BJ (cell line): ENCODE measurements at places on chromosomes 4 and X. TPM values are rescaled to one million over a fixed set of nuclear protein-coding genes. Genes with fewer than 3 reads are reported as not detected.

The CXCL9 gene
- not detected in 2 replicates for polyA plus RNA-seq

The SERTM2 gene
- not detected in 2 replicates for polyA plus RNA-seq

The LETM1 gene
- polyA plus RNA-seq, result 13.6 and 17.1 TPM in 2 replicates

GRCh38 chr4:20554134-20554533, 146.1 kb upstream of the PACRGL start:
- DNase-seq, result no peak

DNA sequence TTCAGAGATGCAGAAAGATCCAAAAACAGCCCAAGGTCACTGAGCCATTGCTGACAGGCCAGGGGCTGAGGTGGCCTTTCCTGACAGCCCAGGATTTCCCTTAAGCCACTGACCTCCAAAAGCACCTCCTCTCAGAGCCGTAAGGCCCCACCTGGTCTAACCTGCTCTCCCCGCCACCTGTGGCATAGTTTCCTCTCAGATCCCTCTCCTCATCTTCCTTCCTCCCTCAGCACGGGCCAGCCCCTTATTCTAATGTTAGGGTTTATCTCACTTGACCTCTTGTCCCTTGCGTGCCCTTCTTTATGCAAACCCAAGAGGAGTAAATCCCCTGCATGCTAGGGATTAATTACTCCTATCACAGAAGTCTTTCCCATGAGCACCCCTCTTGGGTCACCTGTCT, 113.0 kb downstream of the RBM47 start:
- no peak for DNase-seq

GRCh38 chrX:103343105-103343504, 13.1 kb downstream of the TCEAL7 start:
- no peak for DNase-seq

DNA sequence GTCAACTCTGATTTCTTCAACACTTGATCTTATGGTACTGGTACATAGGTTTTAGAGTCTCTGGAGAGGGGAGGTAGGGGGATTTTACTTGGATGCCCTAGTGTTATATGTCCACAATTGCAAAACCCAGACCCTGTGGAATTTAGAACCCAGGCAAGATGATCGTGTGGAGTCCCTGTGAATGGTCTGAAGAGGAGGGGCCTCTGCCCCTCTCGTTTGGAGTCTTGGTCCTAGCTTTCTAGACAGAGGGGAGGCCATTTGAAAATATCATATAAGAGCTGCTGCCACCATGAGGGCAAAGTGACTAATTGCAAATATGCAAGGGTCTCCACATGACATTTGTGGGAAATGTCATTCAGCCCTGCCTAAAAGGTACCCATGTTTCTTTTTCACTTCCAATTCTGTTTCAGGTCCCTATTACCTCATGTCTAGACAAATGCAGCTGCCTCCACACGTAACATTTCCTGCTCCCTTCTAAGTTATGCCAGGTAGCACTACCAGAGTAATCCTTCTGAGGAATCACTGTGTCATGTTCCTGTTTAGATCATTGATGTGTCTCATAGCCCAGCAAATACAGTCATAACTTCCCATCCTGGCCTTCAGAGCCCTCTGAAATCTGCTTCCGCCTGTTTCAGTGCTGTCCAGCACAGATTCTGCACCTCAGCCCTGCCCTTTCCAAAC, 126.8 kb downstream of the KLHL8 start:
- DNase-seq, result no peak

GRCh38 chr4:519885-520682, 21.1 kb downstream of the PIGG start:
- no peak for DNase-seq

DNA sequence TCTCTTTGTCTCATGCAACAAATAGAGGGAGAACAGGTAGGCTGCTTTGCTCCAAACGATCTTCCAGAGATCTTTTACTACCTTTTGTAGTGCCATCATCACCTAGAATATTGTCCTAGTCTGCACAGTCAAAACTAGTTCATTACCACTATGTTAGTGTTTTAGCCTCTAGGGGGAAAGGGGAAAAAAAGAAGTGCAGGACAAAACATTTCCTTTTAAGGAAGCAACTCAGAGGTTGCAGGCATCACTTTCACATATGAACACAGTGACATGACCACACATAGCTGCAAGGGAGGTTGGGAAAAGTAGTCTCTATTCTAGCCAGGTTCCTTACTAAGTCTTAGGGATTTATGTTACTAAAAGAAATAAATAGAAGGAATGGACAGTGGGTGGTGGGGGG, 39.3 kb upstream of the RAP2C start:
- no peak for DNase-seq

- DNase-seq, result no peak
Measured at GRCh38 chr4:6228158-6229067, 28.1 kb upstream of the JAKMIP1 start.

DNA sequence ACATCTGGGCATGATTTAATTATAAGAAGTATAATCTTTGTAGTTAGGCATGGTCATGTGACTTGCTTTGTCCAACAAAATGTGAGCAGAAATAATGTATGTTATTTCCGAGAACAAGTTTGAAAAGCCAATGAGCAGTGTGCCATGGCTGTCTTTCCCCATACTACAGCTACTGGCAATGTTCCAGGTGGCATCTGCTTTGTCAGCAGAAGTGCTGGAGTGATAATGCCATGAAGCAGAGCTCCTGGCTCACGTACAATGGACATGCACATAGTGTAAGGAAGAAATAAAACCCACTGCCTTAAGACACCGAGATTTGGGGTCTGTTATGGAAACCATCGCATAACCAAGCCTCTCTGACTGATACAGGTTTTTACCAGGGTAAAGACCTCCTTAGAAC, 212.6 kb upstream of the RASGEF1B start:
- no peak for DNase-seq

- no peak for DNase-seq
Measured at GRCh38 chr4:151359576-151359975, 34.2 kb upstream of the SH3D19 start.

- DNase-seq, result no peak
Measured at GRCh38 chr4:5261866-5262265, 210.6 kb downstream of the STK32B start.
